ENCODE measurements at places on chromosomes 3 and 15. TPM values are rescaled to one million over a fixed set of nuclear protein-coding genes. Genes with fewer than 3 reads are reported as not detected.

The AADACL2 gene
- total RNA-seq = not detected

GRCh38 chr15:65902373-65902772, 33.1 kb downstream of the RAB11A start:
- H3K27me3 ChIP-seq = no peaks in the 10 kb centered on the region
- no peaks in the 10 kb centered on the region for H3K4me1 ChIP-seq

GRCh38 chr15:31200735-31201151, 99.2 kb upstream of the TRPM1 start:
- H3K36me3 ChIP-seq = peaks cover 7% of the 10 kb centered on the region
- H3K4me1 ChIP-seq = peaks cover 15% of the 10 kb centered on the region
- peak; percentile 78 for DNase-seq

DNA sequence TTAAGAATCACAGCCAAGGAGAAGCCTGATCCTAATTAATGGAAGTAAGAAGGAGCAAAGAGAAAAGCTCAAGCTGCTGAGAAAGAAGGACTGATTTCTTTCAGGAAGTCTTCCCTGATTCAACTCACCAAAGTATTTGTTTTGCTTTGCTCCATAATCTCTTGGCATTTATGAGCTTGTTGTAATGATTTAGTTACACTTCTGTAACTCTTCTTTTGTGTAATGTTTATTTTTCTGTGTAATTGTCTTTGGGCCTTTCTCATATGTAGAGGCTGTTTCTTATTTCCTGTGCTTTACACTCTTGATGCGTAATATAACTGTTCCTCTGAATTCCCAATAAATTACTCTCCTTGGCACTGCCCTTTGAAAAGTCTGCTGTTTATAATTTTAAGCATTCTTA, 80.0 kb downstream of the COL6A5 start:
- no peaks in the 10 kb centered on the region for H3K27me3 ChIP-seq
- DNase-seq = no peak
- no peak overlapping the region for H3K4me3 ChIP-seq
- no peaks in the 10 kb centered on the region for H3K4me1 ChIP-seq
- no peaks in the 10 kb centered on the region for H3K36me3 ChIP-seq
- H3K27ac ChIP-seq = no peak overlapping the region

DNA sequence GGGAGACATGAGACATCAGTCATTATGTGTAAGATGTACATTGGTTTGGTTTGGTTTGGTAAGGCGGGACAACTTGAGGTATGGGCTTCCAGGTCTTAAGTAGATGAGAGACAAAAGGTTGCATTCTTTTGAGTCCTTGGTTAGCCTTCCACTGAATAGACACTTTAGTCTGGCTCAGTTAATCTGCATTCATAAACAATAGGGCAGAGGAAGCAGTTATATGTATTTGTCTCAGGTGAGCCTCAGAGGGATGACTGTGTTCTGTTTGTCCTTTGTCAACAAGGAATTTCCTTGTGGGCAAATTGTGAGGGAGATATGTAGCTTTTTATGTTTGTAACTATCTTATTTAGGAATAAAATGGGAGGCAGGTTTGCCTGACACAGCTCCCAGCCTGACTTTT, 50.4 kb downstream of the TCF12 start:
- H3K27me3 ChIP-seq = no peaks in the 10 kb centered on the region
- no peaks in the 10 kb centered on the region for H3K36me3 ChIP-seq
- peaks cover 5% of the 10 kb centered on the region for H3K4me1 ChIP-seq
- DNase-seq = no peak

The GXYLT2 gene
- 10.9 TPM for total RNA-seq

- H3K27ac ChIP-seq = no peak overlapping the region
Observed at GRCh38 chr3:106806964-106807363, 570.3 kb upstream of the CCDC54 start.

The APPL1 gene
- 23.0 TPM for total RNA-seq

GRCh38 chr15:72312605-72313447, 7.1 kb downstream of the CELF6 start:
- H3K27ac ChIP-seq = no peak overlapping the region
- peak; percentile 79 for DNase-seq
- H3K27me3 ChIP-seq = peaks cover 2% of the 10 kb centered on the region
- H3K36me3 ChIP-seq = no peaks in the 10 kb centered on the region

GRCh38 chr3:139521816-139522215, 17.7 kb downstream of the RBP1 start:
- H3K4me1 ChIP-seq = peaks cover 26% of the 10 kb centered on the region
- H3K27ac ChIP-seq = peak overlapping the region; percentile 77
- peaks cover 7% of the 10 kb centered on the region for H3K27me3 ChIP-seq
- H3K36me3 ChIP-seq = peaks cover 12% of the 10 kb centered on the region
- H3K4me3 ChIP-seq = no peak overlapping the region

GRCh38 chr15:63892794-63893441, 59.2 kb upstream of the HERC1 start:
- H3K4me1 ChIP-seq = peaks cover 19% of the 10 kb centered on the region
- H3K36me3 ChIP-seq = no peaks in the 10 kb centered on the region
- peaks cover 12% of the 10 kb centered on the region for H3K27me3 ChIP-seq
- H3K27ac ChIP-seq = no peak overlapping the region
- no peak overlapping the region for H3K4me3 ChIP-seq

DNA sequence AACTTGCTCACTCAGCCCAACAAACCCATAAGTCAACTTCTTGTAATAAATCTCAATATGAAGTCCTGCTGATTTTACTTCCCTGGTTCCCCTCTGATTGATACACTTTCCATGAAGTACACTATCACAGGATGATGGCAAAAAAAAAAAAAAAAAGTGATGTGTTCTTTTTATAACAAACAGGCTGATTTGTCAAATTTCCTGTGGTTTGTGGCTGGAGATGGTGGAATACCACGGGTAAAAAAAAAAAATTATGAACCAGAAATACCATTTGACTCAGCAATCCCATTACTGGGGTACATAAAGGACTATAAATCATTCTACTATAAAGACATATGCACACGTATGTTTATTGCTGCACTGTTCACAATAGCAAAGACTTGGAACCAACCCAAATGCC, 10.7 kb upstream of the SERPINI2 start:
- no peak overlapping the region for H3K27ac ChIP-seq
- H3K27me3 ChIP-seq = peaks cover 2% of the 10 kb centered on the region
- H3K4me1 ChIP-seq = no peaks in the 10 kb centered on the region

The CLDN18 gene
- total RNA-seq = not detected

- H3K4me1 ChIP-seq = peaks cover 10% of the 10 kb centered on the region
- DNase-seq = no peak
- H3K27ac ChIP-seq = no peak overlapping the region
- no peaks in the 10 kb centered on the region for H3K36me3 ChIP-seq
- H3K27me3 ChIP-seq = peaks cover under 1% of the 10 kb centered on the region
- no peak overlapping the region for H3K4me3 ChIP-seq
Observed at GRCh38 chr3:62184559-62184958, 188.8 kb downstream of the FEZF2 start.

DNA sequence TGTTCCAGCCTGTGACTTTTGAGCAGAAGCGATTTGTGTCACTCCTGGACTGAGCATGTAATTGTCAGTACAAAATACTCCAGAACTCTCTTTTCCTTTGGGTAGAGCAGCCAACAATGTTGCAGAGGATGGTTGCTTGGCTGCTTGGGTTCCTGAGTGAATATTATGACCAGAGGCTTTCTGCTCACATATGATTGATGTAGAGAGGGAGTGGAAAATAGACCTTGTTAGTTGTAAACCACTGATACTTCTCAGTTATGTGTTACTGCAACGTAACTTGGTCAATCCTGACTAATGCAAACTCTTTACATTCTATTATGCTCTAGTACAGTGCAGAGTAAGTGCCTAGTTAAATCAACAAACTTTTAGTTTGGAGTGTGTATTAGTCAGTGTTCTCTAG, 322.6 kb upstream of the KCNH8 start:
- H3K36me3 ChIP-seq = peaks cover 4% of the 10 kb centered on the region
- no peak overlapping the region for H3K4me3 ChIP-seq
- no peak overlapping the region for H3K27ac ChIP-seq

DNA sequence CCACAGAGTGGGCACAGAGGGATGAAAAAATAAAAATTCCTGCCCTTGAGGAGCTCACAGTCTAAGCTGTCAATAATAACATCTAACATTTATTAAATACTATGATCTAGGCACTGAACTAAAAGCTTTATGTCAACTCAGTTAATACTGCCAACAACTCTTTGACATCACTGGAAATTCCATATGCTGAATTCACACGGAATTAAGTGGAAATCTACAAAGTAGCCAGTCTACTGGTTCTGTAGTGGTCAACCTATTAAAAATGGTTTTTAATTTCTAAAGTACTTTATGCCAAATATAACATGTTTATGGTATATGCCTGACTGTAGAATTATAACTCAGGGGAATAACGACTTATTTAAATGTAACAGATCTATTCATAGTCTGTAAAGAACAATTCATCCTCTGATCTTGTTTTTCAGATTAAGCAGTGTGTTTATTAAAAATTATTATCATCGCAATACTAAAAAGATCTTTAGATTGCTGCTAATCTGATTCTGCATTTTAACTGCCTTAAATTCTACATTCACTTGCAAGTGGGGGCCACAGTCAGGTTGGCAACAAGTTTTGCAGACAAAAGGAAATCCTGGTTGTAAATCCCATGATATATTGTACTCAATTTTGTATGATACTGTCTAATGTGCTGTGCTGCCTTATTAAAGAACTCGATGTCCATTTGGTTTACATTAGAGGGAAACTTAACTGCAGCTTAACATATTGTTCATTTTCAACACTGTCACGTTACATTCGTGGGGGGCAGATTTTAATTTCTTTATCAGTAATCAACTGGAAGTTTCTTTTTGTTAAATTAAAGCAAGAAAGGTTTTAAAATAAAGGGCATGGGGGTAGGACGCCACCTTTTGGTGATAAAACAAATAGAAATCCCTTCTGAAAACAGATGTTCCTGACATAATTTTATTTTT, 2.6 kb upstream of the FOXP1 start:
- H3K36me3 ChIP-seq = no peaks in the 10 kb centered on the region
- H3K4me3 ChIP-seq = no peak overlapping the region
- H3K4me1 ChIP-seq = peaks cover 3% of the 10 kb centered on the region
- H3K27me3 ChIP-seq = peaks cover 6% of the 10 kb centered on the region
- DNase-seq = no peak

The PLA1A gene
- not detected for total RNA-seq

- H3K27ac ChIP-seq = no peak overlapping the region
- DNase-seq = no peak
- H3K4me3 ChIP-seq = no peak overlapping the region
- no peaks in the 10 kb centered on the region for H3K27me3 ChIP-seq
Observed at GRCh38 chr3:1252061-1252430, 159.2 kb downstream of the CNTN6 start.

GRCh38 chr3:157442729-157443128, 6.1 kb downstream of the PTX3 start:
- no peak overlapping the region for H3K27ac ChIP-seq
- H3K4me1 ChIP-seq = no peaks in the 10 kb centered on the region
- DNase-seq = no peak

The TRIM71 gene
- 117 TPM for total RNA-seq

DNA sequence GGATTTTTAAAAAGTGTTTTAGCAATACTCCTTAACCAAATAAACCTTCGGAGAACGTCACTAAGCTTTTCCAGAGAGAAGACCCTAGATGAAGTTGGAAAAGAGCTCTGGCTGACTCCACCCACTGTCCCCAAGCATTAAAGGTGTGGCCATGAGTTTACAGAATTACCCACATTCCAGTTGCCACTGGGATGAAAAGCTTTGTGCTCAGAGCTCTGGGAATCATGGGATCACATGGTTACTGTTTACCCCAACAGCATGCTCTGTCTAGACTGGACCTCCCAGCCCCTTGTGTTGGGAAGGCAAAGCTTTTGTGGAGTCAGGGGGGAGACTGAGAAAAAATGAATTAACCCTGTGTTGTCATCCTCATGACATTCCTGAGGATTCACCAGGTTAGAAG, 55.3 kb downstream of the CCK start:
- H3K4me1 ChIP-seq = peaks cover 29% of the 10 kb centered on the region
- H3K27ac ChIP-seq = no peak overlapping the region

The TTC23 gene
- total RNA-seq = 7.8 TPM

The CELSR3 gene
- 162 TPM for total RNA-seq

The THPO gene
- total RNA-seq = 1.6 TPM

DNA sequence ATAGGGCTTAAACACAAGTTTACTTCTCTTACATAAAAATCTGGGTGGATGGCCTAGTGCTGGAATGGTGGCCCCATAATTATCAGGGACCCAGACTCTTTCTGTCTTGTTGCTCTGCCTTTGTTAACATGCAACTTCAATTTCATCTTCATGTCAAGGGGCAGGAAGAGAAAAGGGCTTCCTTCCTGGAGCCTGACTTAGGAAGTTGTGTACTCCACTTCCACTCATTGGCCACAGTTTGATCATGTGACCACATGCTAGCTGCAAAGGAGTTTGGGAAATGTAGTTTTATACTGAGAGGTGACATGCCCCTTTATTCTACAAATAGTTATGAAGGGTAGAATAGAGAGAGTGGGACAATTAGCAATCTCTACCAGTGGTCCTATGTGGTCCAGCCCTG, 39.3 kb downstream of the RHCG start:
- no peak for DNase-seq
- no peak overlapping the region for H3K4me3 ChIP-seq
- H3K27ac ChIP-seq = no peak overlapping the region
- H3K36me3 ChIP-seq = no peaks in the 10 kb centered on the region

DNA sequence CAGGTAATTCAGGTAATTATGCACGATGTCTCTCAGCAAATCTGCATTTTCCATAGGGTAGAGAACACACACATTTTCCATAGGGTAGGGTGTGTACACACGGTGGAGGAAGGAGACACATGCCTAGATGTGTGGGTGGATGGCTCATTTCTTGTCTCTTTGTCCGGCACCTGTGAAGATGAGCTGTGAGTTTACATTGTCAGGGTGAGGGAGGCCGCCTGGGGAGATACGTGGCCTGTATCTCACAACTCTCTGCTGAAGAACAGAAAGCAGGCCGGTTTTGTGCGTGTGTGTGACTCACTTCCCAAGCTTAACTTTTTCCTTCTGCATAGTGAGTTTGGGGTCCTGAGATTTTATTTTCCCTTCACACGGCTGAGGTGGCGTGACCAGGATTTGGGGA, 60.3 kb downstream of the SLC6A6 start:
- no peak overlapping the region for H3K27ac ChIP-seq
- no peaks in the 10 kb centered on the region for H3K36me3 ChIP-seq
- DNase-seq = no peak
- peaks cover 3% of the 10 kb centered on the region for H3K27me3 ChIP-seq

DNA sequence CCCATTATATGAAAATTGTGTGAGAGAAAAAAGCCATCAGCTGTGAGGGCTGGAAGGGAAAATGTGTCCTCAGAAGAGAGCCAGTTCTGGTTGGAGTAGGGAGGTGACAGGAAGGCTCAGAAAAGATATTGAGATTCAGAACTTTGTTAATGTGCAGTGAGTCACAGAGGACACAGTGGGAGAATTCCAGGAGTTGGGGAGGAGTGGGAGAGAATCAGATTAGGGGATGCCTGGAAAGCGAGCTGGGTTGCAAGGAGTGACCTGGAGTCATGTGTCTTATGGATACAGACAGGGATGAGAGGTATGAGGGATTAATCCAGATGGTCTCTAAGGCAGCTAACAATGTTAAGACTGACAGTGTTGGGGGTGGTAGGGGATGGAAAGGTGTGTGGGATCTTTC, 67.5 kb downstream of the CHST2 start:
- no peak for DNase-seq
- H3K27ac ChIP-seq = no peak overlapping the region
- no peak overlapping the region for H3K4me3 ChIP-seq
- H3K36me3 ChIP-seq = peaks cover 5% of the 10 kb centered on the region
- H3K4me1 ChIP-seq = no peaks in the 10 kb centered on the region
- H3K27me3 ChIP-seq = no peaks in the 10 kb centered on the region

GRCh38 chr3:169062501-169062900, 601.0 kb downstream of the MECOM start:
- no peak overlapping the region for H3K4me3 ChIP-seq
- peaks cover 5% of the 10 kb centered on the region for H3K27me3 ChIP-seq
- H3K36me3 ChIP-seq = no peaks in the 10 kb centered on the region
- H3K4me1 ChIP-seq = no peaks in the 10 kb centered on the region

- peaks cover 21% of the 10 kb centered on the region for H3K4me1 ChIP-seq
Observed at GRCh38 chr3:10263646-10264363, 15.5 kb downstream of the TATDN2 start.
